ENCODE measurements at places on chromosomes 16 and 17.

DNA sequence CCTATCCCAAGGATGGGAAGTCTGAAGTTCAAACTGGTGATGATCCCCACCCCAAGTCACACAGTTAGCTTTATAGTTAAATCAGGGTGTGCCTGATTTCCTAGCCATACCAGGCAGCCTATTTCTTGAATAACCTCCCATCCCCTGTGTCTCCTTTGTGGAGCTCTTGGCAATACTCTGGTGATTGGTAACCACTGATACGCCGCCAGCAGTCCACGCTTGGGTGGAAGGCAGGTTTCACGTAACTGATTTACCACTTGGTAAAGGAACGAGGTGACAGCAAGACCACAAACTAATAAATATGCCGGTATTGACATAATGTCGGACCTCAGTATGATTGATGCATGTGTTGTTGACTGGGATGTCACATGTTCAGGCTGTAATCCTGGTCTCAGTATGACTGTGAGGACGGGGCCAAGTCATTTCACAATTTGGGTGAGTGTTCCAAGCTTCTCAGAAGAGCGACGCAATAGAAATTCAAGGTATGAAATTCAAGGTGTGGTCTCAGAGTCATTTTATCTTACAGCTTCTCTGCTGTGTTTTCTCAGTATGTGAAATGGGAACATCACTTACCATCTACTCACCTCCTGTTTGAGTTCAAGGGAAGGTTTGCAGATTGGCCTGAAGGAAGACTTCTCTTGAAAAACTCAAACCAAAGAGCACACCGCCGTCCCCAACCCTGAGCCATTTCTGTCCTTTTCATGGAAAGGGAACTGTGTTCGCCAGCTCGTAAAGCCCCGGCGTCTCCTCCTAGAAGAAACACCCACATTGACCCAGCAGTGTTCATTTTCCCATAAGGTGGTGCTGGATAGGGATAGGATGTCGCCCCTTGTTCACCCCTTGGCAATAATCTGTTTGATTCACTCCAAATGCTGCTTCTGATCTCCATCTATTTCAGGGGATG is 678.9 kb downstream of the WWOX start:
- DNase-seq = no peak

- no peak for DNase-seq
Measured at GRCh38 chr17:78547035-78547434, 30.2 kb downstream of the DNAH17 start.

DNA sequence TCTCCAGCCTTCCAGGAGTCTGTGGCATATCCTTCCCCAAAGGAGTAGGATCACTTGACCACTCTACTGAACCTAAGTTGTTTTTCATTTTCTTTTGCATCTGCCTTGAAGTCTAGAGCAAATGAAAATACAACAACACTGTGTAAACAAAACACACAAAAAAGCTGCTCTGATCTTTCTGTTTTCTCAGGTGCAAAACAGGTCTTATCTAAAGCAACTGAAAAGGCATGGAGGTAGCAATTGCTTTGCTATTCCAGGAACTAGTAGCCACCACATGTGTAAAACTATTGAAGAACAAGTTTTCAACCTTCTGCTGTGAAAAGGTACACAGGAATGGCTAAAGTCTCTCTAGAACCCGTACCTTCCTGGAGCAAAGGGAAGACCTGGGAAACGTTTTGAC is 127.1 kb downstream of the PITPNC1 start:
- DNase-seq = no peak

DNA sequence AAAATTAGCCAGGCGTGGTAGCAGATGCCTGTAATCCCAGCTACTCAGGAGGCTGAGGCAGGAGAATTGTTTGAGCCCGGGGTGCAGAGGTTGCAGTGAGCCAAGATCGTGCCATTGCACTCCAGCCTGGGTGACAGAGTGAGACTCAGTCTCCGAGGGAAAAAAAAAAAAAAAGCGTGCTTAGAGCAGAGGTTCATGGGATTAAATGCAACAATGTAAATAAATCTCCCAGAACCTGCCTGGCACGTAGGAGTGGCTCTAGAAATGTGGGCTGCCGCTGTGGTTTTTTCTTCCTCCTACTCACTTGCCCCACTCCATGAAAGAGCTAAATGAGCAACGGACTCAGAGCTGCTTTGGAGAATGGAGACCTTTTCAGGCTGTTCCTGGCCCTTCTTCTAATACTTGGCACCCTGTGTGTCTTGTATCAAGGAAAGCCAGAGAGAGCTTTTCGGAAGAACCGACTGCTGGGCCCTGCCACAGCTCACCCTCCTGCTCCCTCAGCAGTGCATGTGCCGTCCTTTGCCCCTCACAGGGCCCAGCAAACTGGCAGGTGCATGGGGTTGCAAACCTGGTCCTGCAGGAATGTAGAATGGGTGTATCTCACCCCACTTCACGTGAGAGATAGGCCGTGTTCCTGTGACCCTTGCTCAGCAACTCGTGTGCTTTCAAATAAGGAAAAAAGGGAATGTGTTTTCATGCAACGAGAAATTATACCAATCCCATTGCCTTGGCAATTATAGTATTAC is 52.0 kb downstream of the LDHD start:
- no peak for DNase-seq

GRCh38 chr16:79121906-79122305 is 478.6 kb downstream of the MAF start:
- no peak for DNase-seq

GRCh38 chr17:6408735-6409134 is 26.2 kb downstream of the AIPL1 start:
- DNase-seq = no peak

GRCh38 chr16:50537533-50538290 is 10.5 kb upstream of the NKD1 start:
- no peak for DNase-seq

- DNase-seq = no peak
Measured at GRCh38 chr16:13992322-13992721, 72.4 kb downstream of the ERCC4 start.

DNA sequence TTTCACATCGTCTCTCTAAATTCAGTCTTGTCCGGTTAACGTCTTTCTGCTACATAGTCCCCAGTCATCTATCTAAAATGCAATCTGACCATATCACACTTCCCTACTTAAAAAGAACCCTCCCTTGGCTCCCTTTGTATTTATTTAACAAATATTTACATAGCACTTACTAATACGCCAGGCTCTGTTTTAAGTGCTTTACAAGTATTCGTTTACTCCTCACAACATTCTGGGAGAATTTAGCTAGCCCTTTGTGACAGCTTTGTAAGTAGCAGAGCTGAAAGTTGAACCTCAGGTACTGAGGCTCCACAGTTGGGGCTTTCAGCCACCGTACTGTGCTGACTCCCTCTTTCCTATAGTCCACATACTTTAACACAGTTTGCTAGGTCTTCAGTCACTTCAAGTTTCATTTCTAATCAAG is 9.2 kb downstream of the PAFAH1B1 start:
- DNase-seq = no peak

DNA sequence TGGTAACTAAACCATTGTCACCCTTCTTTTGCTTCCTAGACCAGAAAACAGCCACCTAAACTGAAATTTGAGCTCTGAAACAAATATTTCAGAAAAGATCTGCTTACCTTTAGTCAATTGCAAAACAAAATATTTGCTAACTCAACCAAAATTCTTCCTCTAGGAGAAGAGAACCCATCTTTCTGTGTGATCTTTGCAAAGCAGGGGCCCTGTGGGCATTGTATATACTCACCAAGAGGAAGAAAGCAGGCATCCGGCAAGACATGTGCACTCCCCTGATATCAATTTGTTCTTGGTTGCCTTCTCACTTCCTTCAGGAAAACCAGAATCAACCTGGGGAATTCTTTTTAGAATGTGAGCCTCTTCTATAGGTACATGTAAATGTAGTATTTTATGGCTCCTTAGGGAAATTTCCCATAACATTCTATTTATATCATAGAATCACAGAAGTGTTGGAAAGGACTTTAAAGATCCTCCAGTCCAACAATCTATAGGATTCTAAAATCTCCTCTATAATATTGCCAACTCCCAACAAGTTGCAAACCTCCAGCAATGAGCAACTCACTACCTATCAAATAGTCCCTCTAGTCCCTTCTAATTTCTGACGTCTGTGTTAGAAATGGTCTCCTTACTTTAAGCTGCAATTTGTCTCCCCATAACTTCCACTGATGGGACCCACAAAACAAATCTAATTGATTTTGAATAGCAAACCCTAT is 966 bp downstream of the SLFN14 start:
- DNase-seq = no peak

GRCh38 chr17:18217412-18218015 is 7.9 kb upstream of the LLGL1 start:
- peak; percentile 26 for DNase-seq

DNA sequence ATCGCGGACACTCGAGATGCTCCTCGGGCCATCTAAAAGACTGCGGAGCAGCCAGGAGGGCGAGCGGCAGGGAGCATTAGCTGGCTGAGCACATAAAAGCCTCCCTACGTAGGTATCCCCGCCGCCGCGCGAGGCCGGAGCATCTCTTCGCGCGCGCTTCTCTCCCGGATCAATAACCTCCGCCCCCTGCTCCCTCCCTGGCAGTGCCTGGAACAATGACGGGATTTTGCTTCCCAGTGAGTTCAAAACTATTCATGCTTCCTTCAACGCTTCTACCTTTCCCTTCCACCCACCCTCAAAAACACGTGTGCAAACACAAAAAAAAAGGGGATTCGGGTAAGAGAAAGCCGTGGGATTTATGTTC is 984 bp downstream of the CENPV start:
- no peak for DNase-seq

DNA sequence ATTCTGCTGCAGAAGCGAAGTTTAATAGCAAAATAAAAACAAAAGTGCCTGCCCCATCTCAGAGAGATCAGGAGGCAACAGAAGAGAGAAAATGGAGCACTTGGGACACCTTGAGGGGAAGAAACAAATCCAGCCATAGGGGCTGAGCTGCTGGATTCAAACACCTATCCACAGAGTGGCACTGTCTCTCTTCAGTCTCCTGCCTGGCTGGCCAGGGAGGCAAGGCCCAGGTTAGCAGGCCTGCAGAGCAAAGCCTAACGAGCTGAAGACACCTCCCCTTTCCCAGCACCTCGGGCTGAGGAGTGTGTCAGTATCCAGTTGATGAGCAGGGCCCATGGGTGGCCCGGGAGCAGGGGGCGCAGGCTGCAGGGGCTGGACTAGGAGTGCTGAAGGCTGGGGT is 8.8 kb upstream of the KRT31 start:
- DNase-seq = no peak

All from GM12864 (cell line).